Fibroblast of skin of scalp (primary cell): ENCODE measurements at places on chromosomes 13 and 19.

- no peak for DNase-seq
Measured at GRCh38 chr19:33000510-33000909, 28.5 kb downstream of the FAAP24 start.

DNA sequence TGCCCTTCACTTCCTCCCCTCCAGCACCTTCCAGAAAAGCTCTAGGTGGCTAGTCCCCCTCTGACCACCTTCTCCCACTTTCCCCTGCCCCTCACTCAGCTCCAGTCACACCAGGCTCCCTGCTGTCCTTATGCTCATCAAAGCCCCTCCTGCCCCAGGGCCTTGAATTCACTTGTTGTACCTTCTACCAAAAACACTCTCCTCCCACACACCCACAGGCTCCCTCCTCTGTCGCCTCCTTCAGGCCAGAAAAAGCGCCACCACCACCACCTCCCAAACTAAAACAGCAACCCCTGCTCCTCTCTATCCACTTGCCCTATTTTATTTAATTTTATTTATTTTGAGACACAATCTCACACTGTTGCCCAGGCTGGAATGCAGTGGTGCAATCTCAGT, 4.8 kb upstream of the CEACAM16 start:
- DNase-seq, result no peak

GRCh38 chr13:95644601-95645052, at the start of gene DZIP1:
Gene DZIP1 (minus strand): TSS chr13:95644706. CDS start chr13:95642029, 2,677 bp downstream.
- DNase-seq, result peak; percentile 85

DNA sequence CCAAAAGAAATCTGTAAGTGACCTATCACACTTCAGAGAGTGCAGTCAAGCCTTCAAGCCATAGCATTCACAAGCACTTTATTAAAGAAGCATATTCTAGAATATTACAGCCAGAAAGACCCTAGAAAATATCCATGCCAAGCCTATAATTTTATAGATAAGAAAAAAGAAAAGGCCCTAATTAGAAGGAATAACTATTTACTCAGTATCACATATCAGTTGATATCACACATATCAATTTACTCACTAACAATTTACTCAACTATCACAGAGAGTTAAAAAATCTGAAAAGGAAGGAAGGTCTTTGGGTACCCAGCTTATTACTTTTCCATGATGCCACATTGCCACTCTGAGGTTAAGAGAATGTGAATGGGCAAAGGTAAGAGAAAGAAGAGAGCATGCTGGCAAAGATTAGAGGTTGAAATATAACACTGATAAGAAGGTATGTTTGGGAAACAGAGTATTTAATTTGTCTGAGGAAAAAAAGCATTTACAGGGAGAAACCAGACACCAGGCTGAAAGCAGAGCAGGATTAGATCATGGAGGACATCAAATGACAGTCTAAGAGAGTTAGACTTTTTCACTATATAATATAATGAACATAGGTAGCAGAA, 186.2 kb downstream of the VWA8 start:
- DNase-seq, result no peak

DNA sequence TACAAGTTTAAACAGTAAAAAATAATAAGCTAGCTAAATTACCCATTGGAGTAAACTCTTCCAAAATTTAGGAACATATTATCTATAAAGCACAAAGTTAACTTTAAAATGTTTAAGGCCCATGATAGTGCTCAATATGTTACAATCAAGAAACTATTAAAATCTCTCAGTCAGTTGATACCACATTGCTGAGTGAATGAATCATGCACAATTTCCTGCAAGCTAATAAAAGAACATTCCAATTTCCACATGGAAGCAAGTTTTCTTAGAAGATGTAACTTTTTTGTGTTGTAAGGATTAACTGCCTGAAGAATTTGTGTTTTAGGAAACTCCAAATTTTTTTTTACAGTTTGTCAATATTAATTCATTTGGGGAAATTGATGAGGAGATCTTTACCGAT, 666.6 kb downstream of the SLITRK1 start:
- DNase-seq, result peak; percentile 80

GRCh38 chr13:39676315-39676876, 20.9 kb downstream of the COG6 start:
- DNase-seq, result peak; percentile 46

- DNase-seq, result peak; percentile 6
Measured at GRCh38 chr19:37333457-37333856, 37.4 kb upstream of the ZNF527 start.

GRCh38 chr13:70375718-70376117, 267.5 kb upstream of the KLHL1 start:
- no peak for DNase-seq

- DNase-seq, result no peak
Measured at GRCh38 chr13:53285896-53286430, 257.4 kb downstream of the OLFM4 start.
